ENCODE measurements at places on chromosomes 6 and 20. TPM values are rescaled to one million over a fixed set of nuclear protein-coding genes. Genes with fewer than 3 reads are reported as not detected.

DNA sequence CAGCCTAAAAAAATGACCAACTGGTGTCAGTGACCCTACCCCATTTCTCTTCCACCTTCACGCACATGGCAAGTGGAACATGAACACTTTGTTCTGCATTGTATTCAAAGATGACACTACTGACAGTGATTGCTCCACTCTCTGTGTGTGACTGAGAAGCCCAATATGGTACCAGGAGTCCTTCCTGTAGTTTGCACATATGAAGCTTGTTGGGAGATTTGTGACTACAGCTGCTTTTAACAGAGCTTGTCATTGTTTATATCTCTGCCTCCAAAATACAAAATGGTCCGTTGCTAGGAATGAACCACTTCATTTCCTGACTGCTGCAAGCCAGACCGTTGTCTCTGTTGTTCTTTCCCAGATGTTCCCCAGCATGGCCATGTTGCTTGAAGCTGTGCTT is 140.3 kb upstream of the TCF21 start:
- DNase-seq = no peak

DNA sequence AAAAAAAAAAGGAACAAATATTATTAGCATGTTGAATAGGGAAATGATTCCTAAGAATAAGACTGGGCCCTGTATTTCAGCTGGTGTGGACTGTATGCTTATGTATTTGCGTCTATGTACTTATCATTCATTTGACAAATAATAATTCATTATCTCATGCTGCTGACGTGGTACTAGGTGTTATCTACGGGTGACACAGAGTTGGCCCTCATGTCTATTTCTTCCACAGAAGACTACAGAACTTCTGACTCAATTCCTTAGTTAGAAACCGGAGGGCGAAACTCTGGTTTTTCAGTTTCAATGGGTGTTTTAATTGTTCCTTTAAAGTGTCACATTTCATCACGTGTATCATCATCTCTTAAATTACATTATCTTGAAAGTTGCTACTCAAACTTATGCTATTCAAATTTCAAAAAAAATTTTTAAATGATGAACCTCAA is 305.9 kb downstream of the CLIC5 start:
- no peak for DNase-seq

AKAP12 gene
- 127 TPM for polyA plus RNA-seq

GRCh38 chr6:125884634-125885371 is 71.8 kb upstream of the HINT3 start:
- no peak for DNase-seq

KCNK17 gene
- polyA plus RNA-seq = 0.28 TPM

DNA sequence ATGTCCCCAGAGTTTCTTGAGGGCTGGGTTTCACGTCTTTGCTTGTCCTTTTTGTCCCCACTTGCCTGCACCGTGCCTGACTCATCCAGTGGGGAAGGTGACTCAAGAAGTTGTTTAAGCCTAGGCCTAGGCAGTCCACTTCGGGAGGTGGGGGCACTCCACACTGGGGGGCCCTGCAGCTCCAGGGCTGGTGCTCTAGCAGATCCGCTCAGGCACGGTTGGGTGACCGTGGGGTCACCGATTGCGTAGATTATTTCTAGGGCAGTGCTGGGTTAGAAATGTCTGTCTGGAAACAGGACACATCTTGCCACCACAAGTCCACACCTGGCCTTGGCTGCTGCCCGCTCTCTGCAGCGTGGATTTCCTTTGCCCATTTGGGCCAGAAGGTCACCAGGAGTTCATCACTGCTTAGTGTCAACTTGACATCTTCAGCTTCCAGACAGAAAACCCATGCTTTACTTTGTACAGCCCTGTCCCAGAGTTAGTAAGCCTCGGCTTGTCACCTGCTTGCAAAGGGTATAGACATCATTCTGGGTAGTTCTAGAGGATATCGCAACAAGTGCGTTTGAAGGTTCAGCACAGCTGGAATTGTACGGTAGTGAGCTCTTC is 13.6 kb upstream of the C20orf144 start:
- DNase-seq = no peak

- no peak for DNase-seq
Observed at GRCh38 chr6:114167583-114168576, 174.9 kb downstream of the HS3ST5 start.

DNA sequence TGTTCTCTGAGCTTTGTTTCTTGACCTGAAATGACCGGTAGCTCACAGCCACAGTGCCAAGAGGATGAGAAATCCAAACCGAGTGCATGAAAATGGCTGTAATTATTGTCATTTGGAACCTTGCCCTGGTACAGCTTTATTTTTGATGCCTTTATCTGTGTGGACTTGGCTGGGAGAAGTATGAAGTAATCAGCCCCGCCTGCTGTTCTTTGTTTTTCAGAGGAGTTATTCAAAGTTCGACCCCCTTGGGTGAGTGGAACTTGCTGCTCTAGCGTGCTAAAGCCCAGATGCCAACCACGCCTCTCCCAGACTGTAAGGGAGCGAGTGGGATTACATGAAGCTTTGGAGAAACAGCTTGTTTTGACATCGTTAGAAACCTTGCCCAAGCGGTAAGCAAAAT is 48.3 kb downstream of the ECT2L start:
- no peak for DNase-seq

DNA sequence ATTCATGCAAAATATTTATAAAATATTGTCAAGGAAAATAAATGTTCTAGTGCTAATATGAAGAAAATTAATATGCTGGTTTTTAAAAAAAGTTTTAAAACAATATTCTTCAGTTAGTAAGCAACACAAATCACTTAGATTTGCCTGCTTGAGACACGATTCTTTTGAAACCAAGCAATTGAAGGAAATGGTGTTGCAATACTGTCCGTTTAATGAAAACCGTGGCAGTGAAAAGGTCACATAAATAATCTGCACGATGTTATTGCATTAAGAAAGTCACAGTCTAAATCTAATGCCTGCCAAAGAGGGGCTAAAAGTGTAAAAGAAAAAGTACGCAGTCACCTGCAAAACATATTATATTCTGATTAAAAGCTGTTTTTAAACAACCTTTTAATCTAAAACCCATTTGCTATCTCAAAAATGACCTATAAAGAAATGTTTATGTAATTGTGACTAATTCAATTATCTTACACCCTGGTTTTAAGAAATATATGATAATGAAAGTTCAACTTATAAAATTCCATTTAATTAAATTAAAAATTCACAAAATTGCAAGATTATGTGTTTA is 143.0 kb downstream of the GMDS start:
- DNase-seq = no peak

DNA sequence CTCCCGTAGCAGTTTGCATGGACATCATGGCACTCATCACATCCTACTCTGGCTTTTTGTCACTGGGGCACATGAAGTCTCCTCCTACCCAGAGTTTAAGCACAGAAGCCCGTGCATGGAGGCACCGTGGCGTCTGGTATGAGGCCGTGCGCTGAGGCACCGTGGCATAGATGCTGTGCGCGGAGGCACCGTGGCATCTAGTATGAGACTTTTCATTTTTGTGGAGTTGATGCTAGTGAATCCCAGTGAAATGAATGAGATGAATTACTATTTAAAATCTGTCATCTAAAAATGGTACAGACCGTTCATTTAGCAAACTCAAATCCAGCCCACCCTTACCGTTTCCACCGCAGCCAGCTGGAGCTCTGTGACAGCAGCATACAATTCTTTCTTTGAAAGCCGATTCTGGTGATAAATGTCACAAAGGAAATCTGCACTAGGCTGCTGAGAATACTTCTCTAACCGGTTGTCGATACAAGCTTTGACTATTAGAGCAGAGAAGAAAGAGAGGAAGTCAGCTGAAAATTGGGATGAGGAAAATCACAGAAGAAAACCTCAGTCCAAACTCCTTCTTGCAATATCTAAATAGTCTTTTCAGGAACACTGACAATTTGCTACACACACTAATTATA is 11.3 kb downstream of the CYP24A1 start:
- DNase-seq = no peak

DNA sequence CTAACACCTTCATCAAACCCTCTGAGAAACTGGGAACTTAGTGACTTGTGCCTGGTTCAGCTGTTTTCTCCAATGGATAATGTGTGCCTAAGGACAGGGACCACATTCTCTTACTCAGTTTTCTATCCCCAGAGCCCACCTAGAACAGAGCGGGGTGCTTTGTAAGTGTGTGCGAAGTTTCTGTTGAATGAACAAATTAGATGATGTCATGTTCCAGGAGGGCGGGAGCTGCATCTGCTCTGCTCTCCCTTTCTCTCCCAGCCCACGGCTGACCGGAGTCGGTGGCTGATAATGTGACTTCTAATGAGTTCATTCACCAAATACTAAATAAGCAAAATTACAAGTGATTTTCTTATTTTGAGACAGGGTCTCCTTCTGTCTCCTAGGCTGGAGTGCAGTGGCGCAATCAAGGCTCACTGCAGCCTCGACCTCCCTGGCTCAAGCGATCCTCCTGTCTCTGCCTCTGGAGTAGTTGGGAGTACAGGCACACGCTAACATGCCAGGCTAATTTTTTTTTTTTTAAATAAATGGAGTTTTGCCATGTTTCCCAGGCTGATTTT is 60.7 kb upstream of the FNDC1 start:
- DNase-seq = no peak

FAM184A gene
- polyA plus RNA-seq = 8.2 TPM

- DNase-seq = no peak
Observed at GRCh38 chr6:113763876-113764275, 93.3 kb upstream of the MARCKS start.

DNA sequence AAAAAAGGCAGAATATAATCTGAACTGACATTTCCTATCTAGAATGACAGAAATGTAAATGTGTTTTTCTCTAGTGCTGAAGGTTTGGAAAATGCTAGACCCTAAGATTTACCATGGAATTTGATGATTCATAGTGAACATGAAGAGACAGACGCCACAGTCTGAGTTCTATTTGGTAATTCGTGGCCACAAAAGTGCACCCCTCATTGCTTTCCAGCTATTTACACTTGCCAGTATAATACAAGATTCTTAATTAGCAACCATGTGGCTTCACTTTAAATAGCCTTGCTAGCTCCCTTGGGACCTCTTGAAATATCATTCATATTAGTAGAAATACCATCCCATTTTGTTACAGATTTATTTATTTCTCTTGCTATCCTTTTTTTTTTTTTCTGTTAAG is 636.8 kb downstream of the PRKN start:
- no peak for DNase-seq

- no peak for DNase-seq
Observed at GRCh38 chr6:142068416-142068815, 64.3 kb upstream of the GJE1 start.

DNMT3B gene
- 6.4 TPM for polyA plus RNA-seq

DNA sequence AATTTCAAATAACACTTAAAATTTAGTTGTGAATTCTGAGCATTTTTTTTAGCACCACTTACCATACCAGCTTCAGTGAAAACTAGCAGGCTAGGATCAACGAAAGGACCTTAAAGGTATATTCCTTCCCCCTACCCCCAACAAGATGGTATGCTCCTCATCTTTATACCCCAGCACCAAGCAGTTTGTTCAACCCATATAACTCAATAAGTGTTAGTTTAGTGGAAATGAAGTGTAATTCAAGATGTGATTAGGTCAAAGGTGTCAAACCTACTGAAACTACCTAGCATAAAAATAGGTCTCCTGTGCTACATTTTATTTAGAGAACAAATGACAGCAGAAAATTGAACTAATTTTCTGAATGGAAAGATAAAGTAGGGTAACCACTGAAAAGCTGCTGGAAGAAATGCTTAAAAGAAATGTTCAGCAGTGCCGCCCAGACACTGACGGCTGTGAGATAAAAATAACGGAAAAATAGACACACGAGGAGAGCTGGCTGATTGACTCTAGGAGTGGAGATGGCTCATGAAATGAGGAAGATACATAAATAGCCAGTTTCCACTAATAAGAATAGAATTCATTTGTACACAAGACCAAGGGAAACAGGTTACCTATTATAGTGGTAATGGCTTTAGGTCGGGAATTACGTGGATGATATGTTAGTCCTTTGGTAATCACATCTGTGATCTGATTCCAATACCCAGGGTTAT is 94.8 kb downstream of the IPCEF1 start:
- DNase-seq = no peak

- DNase-seq = no peak
Observed at GRCh38 chr6:30875244-30876038, 8.9 kb upstream of the DDR1 start.

KCNQ5 gene
- polyA plus RNA-seq = 0.14 TPM

FOXF2 gene
- polyA plus RNA-seq = 0.25 TPM

GRCh38 chr20:5899444-5899843 is 50.9 kb downstream of the TRMT6 start:
- DNase-seq = no peak

- DNase-seq = no peak
Observed at GRCh38 chr6:156974830-156975261, 197.7 kb downstream of the ARID1B start.

- DNase-seq = no peak
Observed at GRCh38 chr6:33118525-33119123, 42.8 kb downstream of the HLA-DPB1 start.

DNA sequence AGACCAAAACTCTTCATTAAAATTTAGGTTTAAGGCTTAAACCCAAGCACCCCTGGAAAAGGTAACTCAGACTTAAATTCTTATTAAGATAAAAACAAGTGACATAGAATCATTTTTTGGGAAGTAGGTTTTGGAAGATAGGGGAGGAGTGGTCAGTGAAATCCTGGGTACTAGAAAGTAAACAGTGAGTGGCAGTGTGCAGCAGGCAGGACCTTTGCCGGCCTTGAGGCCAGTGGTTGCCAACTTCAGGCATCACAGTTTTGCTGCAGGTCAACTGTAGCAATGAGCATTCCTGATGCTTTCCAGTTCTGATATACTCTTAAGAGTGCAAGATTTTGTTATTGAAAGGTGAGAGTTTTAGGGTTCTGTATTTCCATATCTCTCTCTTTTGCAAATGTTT is 69.3 kb upstream of the SUPT3H start:
- no peak for DNase-seq

PKIB gene
- polyA plus RNA-seq = 1.6 TPM

DNA sequence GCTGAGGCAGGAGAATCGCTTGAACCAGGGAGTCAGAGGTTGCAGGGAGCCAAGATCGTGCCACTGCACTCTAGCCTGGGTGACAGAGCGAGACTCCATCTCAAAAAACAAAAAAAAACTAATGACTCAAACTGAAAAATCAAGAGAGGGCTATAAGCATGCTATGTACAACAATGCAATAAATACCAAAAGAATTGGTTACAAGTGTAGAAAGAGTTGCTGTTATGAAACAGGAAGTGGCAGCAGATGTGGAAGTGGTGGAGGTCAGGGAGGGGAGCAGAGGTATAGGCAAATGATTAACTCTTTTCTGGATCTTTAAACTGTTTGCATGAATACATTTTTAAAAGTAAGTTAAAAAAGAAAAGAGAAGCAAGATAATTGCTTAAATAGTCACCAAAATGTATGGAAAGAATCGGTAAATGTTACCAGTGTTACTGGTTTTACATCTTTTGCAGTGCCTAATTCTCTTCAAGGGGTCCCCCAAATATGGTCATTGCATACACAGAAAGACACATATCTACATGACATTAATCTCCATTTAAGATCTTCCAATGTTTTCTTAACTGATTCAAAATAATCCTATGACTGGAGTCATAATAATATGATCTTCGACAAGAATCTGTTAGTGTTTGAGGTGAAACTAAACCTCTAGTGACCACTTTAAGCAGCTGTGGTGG is 15.0 kb downstream of the CALHM6 start:
- DNase-seq = no peak

GRCh38 chr6:51996296-51996947 is 91.0 kb downstream of the PKHD1 start:
- no peak for DNase-seq
